ENCODE measurements at places on chromosomes 6 and 20.

DNA sequence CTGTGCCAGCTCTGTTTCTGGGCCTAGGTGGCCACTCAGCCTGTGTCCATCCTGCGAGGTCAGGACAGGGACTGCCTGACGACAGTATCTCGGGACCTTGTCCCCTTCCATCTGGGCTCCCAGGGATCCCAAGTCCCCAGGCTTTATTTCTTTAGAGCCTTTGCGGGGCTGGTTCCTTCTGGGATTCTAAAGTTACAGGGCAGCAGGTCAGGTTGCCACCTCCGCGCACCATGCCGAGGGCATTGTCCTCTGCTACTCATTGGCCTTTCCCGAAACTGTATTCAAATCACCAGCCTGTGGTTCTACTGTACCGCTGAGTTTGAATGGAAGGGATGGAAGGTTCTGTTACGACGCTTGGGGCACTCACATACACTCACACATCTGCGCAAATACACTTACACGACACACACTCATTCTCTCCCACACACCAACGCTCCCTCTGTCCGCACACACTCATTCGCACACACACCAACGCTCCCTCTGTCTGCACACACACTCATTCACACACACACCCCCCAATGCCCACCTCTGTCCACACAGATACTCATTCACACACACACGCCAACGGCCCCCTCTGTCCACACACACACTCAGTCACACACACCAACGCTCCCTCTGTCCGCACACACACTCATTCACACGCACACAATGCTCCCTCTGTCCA is 59.8 kb upstream of the THBS2 start:
- no peak for DNase-seq

GRCh38 chr6:154478021-154478700 is 32.3 kb downstream of the CNKSR3 start:
- no peak for DNase-seq

- DNase-seq = no peak
These were observed 27.1 kb downstream of the CDYL start for GRCh38 chr6:4803343-4803744.

GRCh38 chr20:49507741-49508434 is 25.4 kb upstream of the KCNB1 start:
- DNase-seq = no peak

GRCh38 chr6:15491255-15491985 is 171.4 kb downstream of the DTNBP1 start:
- no peak for DNase-seq

DNA sequence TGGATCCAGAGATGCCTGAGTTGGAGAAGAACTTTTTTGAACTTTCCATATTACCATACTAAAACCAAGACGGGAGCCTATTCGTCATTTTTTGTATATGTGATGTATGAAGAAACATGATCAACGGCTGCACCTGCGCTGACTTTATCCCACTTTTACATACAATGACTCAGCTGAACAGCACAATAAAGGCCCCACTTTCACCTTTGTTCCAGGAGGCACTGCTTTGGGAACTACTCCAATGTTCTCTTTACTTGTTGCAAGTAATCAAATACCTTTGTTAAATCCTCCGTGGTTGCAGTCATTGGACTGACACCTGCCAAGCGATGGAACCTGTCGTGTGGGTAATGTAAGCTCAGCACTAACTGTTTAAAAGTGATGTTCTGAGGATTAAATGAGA is 17.3 kb upstream of the BTN3A2 start:
- no peak for DNase-seq

- DNase-seq = no peak
These were observed 145.4 kb downstream of the UST start for GRCh38 chr6:148892247-148892646.

- no peak for DNase-seq
These were observed 26.8 kb upstream of the FAM184A start for GRCh38 chr6:119105282-119105681.

- DNase-seq = no peak
These were observed 26.8 kb downstream of the RALGAPA2 start for GRCh38 chr20:20685635-20686034.

GRCh38 chr6:41878961-41879405 is 16.2 kb downstream of the USP49 start:
- DNase-seq = no peak

DNA sequence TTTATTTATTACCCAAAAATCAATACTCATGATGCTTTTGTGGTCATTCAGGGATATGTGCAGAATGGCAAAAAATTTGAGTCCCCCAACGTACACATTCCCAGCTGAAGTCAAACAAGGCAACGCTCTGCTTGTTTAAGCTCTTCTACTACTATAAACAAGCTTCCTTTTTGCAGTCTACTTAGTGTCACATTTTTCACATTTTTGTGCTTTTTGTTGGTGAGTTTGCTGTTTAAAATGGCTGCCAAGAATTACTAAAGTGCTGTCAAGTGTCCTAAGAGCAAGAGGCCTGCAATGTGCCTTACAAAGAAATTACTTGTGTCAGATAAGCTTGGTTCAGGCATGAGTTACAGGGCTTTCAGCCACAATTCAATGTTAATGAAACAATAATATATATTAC is 2.1 kb downstream of the WFDC8 start:
- no peak for DNase-seq

DNA sequence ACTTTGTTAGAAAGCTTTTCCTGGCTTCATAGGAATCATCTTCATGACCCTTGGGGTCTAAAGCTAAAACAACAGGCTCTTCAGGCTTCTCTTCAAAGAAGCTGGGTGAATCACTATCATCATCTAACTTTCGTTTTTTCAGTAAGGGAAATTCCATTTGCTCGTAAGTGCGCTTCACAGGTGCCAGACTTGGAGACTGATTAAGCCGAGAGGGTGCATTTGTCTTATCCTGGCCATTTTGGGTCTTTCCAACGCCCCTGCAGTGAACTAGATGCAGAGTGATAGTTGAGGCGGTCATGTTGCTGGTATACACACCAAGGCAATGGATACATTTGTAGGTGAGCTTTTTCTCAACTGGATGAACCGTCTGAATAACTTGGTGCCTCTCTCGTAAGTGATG is 38.8 kb downstream of the ADNP start:
- no peak for DNase-seq

GRCh38 chr20:47040506-47041125 is 146.0 kb downstream of the EYA2 start:
- no peak for DNase-seq

- no peak for DNase-seq
These were observed 64.2 kb upstream of the CCN6 start for GRCh38 chr6:111989743-111990142.

- no peak for DNase-seq
These were observed 200.3 kb downstream of the RNGTT start for GRCh38 chr6:88763160-88763559.

- no peak for DNase-seq
These were observed 1.7 kb downstream of the SOD2 start for GRCh38 chr6:159691133-159691962.

- no peak for DNase-seq
These were observed 209.5 kb upstream of the RGS17 start for GRCh38 chr6:153340568-153340967.

GRCh38 chr6:35494161-35494563 is 2.7 kb downstream of the TEAD3 start:
- no peak for DNase-seq

DNA sequence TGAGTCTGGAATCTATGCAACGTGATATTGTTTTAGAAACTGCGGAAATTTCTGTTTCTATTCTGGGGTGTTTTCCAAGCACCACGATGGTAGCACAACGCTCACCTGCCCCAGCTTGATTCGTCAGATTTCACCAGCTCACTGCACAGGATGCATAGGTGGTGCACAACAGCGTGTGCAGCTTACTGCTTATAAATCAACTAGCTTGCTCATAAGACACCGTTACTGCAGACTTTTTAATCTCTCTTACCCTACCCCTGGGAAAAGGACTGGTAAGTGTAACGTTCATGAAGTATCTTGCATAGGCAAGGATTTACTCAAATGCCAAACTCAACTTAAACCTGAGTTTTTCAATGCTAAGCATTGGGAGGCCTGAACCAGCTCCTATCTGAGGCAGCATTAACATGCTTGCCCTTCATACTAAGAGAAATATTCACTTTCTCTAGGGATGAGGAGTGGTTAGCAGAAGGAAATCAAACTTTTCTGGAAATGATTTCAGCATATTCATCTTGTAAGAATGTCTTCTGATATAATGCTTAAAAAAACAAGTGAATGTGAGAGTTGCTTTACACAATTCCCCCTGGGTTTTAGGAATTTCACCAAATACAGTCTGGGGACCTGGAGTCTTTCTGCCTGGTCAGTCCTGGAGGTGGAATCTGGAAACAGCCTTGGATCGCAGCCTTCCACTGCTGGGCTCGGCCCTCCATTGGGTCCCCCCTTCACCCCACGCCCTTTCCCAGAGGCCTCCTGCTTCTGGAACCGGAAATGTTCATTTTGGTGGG is 100.6 kb downstream of the DACT2 start:
- DNase-seq = peak; percentile 71

GRCh38 chr20:47785854-47786764 is 828 bp upstream of the SULF2 start:
- peak; percentile 80 for DNase-seq

DNA sequence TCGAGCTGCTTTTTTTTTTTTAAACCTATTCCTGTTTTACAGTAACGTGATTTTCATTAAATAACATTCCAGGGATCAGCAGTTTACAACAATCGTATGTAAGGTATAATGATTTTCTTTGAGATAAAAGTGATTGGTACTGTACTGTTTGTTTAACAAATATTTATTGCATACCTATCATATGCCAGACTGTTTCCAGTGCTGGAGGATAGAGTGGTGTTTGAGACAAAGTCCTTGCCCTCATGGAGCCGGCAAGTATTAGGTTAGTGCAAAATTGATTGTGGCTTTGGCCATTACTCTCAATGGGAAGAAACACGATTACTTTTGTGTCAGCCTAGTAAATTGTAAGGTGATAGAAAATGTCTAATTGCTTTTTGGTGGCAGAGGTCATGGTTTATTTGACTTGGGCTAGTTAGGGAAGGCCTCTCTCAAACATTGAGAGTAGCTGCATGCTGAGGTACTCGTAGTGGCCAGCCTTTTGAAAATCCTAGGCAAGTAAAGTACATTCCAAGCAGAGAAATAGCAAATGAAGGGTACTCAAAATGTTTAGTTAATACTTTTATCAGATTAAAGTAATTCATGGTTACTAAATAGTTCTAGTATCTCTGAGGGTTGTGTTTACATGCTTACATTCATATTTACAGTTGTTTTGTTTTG is 35.6 kb downstream of the PHF3 start:
- no peak for DNase-seq

- no peak for DNase-seq
These were observed 104.9 kb downstream of the TCP11 start for GRCh38 chr6:35036059-35036827.

DNA sequence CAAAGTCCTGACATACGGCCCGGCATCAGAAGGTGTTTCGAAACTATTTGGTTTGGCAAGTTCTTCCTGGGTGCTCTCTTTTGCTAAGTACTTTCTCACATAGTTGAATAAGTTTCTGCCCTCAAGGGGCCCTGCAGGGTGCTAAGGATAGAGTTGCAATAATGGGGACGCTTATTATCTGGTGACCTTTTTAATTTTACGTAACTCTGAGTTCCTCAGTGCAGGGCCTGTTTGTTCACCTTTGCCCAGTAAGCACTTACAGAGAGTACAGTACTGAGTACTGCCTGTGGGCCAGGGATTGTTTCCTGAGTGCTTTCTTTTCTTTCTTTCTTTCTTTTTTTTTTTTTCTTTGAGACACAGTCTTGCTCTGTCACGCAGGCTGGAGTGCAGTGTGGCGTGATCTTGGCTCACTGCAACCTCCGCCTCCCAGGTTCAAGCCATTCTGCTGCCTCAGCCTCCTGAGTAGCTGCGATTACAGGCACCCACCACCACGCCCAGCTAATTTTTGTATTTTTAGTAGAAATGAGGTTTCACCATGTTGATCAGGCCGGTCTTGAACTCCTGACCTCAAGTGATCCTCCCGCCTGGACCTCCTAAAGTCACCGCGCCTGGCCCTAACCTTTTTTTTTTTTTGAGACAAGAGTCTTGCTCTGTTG is 4.5 kb upstream of the PXMP4 start:
- DNase-seq = no peak

GRCh38 chr20:47201074-47201730 is 155.3 kb downstream of the ZMYND8 start:
- DNase-seq = no peak

DNA sequence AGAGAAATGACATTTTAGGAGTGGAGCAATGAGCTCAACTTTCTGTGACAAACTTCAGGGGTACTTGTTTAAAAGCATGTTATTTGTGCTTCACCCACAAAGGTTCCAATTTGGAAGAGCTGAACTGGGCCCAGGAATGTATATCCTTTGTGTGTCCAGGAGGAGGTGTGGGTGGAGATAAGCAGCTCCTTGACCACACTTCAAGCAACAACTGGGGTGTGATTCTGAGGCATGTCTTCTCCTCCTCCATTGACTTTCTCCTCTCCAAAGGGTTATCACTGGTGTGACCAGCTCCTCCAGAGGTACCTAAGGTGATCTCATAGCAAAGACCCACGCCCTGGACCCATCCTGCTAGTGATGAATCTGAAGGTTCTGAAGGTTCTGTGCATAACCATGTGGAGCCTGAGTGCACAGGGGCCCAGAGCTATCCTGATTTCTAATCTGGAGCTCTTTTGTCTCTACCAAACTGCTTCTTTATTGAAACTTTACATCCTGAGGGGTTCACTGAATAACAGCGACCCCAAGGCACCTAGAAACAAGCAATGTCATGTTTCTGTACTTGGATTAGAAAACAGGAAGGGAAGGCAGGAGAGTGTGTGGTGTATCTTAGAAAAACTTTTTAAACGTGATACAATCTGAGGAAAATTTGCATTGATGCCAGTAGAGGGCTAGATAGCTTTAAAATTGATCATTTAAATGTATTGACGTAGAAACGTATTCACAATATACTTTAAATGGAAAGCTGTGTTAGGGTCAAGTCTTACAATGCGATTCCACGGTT is 60.9 kb upstream of the CD93 start:
- no peak for DNase-seq

GRCh38 chr6:35733633-35734032 is 3.2 kb upstream of the ARMC12 start:
- no peak for DNase-seq

DNA sequence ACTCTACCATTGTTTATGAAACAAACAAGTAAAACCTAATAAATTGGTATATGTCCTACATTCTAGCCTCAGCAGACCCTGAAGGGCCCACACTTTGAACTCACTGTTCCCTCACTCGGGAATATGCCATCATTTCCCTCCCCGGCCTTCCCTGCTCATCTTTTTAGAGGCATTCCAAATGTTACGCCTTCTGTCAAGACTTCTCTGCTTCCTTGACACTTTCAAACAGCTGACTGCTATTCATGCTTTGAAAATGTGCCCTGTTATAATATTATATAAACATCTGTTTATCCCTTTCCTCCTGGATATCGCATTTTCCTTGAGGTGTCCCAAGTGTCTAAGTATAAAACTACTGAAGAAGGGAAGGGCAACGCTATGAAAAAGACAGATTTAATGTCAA is 249.5 kb upstream of the THEMIS start:
- no peak for DNase-seq

- DNase-seq = no peak
These were observed 43.0 kb upstream of the KCNK16 start for GRCh38 chr6:39365281-39366074.
